GM23248 (cell line): ENCODE measurements at places on chromosomes 2 and 18.

DNA sequence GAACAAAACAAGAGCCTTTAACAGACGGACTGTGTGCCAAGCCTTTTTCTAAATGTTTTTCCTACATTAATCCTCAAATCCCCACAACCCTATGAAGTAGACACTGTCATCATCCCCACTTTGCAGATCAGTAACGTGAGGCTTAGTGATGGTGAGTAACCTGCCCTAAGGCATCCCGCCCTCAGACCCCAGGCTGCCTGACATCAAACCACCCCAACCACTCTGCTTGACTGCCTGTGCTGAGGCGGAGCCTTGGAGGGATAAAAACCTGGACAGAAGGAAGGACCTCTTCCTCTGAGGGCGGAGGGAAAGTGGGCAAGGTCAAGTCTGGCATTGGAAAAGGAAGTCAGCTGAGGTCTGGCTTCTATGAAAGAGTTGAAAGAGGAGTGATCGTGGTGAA is 104.6 kb downstream of the SP3 start:
- no peak for DNase-seq
- H3K4me3 ChIP-seq = no peak overlapping the region
- H3K36me3 ChIP-seq = no peaks in the 10 kb centered on the region
- no peaks in the 10 kb centered on the region; the same call in 1 of the 2 replicates for H3K4me1 ChIP-seq
- H3K27me3 ChIP-seq = 0 out of 2 replicates have a peak, but pooled peaks cover 12% of the 10 kb centered on the region
- no peak overlapping the region for H3K27ac ChIP-seq

DNA sequence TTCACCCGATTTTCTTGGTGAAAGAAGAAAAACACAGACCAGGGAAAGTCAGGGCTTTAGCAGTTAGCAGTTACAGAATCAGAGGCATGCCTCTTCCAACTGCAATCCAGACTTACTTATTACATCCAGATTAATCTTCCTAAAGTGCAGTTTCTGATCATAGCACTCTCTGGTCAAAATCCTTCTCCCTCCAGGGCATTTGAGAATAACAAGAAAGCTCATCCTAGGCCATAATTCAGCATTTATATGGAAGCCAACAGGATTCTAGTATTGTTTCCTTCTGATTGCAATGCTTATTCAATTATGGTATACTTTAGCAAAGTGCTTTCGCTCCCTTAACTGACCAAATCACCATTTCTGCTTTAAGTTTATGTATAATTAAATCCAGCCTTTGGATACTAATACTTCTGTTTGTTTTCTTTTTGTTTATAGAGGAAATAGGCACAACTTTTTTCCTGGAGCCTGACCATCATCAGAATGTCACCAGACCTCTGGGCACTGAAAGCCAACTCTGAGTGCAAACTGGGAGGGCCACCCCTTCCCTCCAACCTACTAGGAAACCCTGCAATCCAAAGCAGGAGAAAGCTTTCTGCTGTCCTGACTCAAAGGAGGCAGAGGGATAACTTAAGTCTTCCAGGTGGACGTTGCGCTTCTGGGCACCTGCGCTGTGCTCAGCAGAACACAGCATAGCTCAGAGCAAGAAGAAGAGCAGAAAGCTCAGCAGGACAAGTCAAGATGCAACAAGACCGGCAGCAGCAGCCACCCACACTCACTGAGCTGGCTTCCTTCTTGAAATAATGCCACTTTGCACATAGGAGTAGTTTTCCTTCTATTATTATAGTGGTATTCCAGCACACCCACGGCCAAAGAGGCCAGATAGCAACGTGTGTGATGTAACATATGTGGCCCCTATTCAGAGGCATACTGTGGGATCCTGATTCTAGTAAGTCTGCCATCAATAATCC is 99.3 kb downstream of the STK39 start:
- no peaks in the 10 kb centered on the region for H3K27me3 ChIP-seq
- no peak overlapping the region for H3K27ac ChIP-seq
- DNase-seq = no peak
- H3K36me3 ChIP-seq = no peaks in the 10 kb centered on the region
- H3K4me1 ChIP-seq = peaks cover 6% of the 10 kb centered on the region
- no peak overlapping the region for H3K4me3 ChIP-seq

DNA sequence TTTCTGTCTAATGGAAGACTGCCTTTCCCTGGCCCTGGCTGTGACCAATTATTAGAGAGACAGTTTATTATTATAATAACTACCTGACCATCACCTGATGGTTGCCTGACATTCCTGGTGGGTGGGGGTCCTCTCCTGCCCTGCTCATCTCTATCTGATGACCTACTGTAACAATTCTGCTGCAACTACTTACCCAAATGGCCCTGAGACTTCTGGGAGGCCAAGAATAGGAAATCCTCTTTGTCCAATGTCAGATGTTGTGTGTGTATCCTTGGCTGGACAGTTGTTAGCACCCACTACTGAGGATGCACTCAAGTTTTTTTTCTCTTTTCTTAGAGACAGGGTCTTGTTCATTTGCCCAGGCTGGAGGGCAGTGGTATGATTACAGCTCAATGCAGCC is 110.3 kb downstream of the DDX1 start:
- no peak for DNase-seq
- no peak overlapping the region for H3K4me3 ChIP-seq

DNA sequence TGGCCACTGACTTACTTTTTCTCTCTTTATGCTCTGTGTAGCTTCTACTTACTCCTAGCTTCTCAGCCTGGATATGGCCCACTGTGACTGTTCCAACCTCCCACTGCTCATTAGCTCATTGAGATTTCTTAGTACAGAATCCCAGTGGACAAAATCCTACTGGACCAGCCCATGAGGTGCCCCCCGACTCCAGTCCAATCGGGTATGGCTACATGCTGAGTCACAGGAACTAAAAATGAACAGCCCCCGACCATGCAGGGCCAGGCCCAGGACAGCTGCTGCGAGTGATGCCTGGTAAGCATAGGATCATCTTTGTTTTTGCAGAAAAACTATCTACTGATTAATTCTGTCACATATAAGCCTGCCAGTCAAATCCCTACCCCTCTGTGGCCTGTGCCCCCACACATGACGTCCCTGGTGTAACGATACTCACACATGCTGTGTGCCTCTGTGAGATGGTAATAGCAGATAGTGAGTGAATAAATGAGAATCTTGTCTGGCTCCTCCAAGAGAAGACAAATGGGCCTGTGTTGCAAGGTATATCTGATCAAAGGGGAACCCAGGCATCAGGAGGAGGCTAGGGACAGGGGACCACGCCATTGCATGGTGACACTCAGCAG is 85.9 kb upstream of the KLF7 start:
- H3K4me3 ChIP-seq = no peak overlapping the region
- DNase-seq = peak; percentile 18
- H3K36me3 ChIP-seq = no peaks in the 10 kb centered on the region
- H3K4me1 ChIP-seq = peaks cover 82% of the 10 kb centered on the region
- H3K27ac ChIP-seq = peak overlapping the region; percentile 94

GRCh38 chr2:10412380-10412779 is 35.7 kb downstream of the ODC1 start:
- peaks cover 24% of the 10 kb centered on the region for H3K4me1 ChIP-seq
- H3K4me3 ChIP-seq = no peak overlapping the region
- no peaks in the 10 kb centered on the region for H3K27me3 ChIP-seq

DNA sequence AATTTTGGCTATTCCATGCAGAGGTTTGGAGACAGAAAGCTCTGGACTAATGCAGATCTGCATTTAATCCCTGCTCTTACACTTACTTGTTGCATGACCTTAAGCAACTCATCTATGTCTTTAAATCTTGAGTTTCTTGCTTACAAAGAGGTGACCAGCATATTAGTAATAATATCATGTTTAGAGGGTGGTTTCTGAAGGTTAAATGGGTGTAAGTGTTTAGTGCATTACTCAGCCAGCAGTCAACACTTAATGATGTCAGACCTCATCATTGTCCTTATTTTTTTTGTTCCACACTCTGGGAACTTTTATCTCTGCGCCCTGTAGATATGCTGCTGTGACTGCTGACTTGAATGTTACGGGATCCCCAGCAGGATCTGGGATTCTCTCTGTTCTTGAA is 1.7 kb downstream of the IL1RL1 start:
- no peaks in the 10 kb centered on the region for H3K27me3 ChIP-seq
- peak overlapping the region; percentile 41 for H3K27ac ChIP-seq
- H3K4me3 ChIP-seq = no peak overlapping the region; the same call in 1 of the 2 replicates
- DNase-seq = peak; percentile 91

- H3K27me3 ChIP-seq = peaks cover 16% of the 10 kb centered on the region
- no peaks in the 10 kb centered on the region for H3K4me1 ChIP-seq
- no peak overlapping the region for H3K4me3 ChIP-seq
- no peaks in the 10 kb centered on the region for H3K36me3 ChIP-seq
- no peak for DNase-seq
These were observed 37.7 kb downstream of the KIF1A start for GRCh38 chr2:240782221-240782885.
